ENCODE measurements at places on chromosomes 3 and 15. TPM values are rescaled to one million over a fixed set of nuclear protein-coding genes. Genes with fewer than 3 reads are reported as not detected.

The SLC24A5 gene
- total RNA-seq, result 0.18 TPM

The RYK gene
- 95.3 TPM for total RNA-seq

The ADAMTS9 gene
- total RNA-seq, result 151 TPM

The PCNP gene
- total RNA-seq, result 87.5 TPM

The TEX264 gene
- 50.6 TPM for total RNA-seq

The MUC4 gene
- total RNA-seq, result 0.47 TPM

The LYSMD2 gene
- total RNA-seq, result 6.6 TPM

The NGLY1 gene
- 35.3 TPM for total RNA-seq

The UROC1 gene
- total RNA-seq, result 0.35 TPM

The C3orf70 gene
- total RNA-seq, result 8.8 TPM

The GNAT1 gene
- not detected for total RNA-seq

The LRRC34 gene
- 8.3 TPM for total RNA-seq

The DNASE1L3 gene
- total RNA-seq, result 10.0 TPM

The NMNAT3 gene
- 19.6 TPM for total RNA-seq

All from metanephros (tissue), 2 donors.